ENCODE measurements at places on chromosomes 13 and 19.

DNA sequence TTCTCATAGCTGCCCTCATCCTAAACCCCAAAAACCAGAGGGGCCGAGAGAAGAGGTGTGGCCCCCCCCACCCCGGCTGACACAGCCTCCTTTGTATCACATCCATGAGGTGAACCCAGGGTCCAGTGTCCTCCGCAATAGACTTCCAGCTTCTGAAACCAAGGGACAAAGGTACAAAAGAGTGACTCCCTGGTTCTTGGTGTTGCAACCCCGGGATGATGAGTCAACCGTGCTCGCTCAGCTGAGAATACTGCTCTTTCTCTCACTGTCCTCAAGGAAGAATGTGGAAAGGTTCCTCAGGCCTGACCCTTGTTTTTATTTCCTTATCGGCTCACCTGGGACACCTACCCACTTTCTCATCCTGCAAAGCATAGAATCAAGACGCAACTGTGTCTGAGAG lies 5.5 kb downstream of the SLC15A1 start:
- DNase-seq, result no peak

- no peak for DNase-seq
These were observed 70.7 kb downstream of the SPACA7 start for GRCh38 chr13:112446867-112447266.

DNA sequence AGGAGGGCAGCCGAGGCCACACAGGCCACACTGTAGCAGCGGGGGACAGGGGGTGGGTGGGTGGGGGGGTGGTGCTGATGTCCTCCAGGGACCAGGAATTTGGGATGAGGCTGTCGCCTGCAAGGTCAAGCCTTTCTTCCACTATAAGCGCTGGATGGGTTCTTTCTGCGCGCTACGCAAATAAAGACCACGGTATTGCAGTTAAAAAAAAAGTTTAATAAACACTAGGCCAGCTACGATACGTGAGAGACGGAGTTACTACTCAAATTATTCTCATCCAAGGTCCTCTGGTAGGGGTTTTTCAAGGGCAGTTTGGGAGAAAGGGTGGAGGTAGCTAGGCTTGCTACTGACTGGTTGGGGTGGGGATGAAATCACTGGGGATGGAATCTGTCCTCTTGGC lies 508 bp upstream of the ZNF44 start:
- no peak for DNase-seq

DNA sequence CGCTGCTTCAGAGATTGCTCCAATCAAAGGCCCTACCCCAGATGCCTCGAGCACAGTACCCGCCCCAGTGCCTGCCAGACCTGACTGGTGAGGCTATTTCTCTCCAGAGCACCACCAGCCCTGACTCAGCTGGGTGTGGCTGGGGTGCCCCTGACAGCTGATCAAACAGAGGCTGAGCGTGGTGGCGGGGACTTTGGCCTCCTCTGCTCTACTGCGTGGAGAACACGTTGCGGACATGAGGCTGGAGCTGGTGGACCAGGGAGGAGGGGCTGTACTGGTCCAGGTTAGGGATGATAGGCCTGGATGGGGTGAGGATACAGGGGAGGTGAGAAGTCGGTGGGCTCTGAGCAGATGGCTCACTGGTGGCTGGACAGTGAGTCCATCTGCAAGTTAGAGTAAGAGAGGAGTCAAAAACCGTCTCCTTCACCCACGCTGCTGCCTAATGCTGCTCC lies 3.5 kb upstream of the DOCK6 start:
- DNase-seq, result no peak

DNA sequence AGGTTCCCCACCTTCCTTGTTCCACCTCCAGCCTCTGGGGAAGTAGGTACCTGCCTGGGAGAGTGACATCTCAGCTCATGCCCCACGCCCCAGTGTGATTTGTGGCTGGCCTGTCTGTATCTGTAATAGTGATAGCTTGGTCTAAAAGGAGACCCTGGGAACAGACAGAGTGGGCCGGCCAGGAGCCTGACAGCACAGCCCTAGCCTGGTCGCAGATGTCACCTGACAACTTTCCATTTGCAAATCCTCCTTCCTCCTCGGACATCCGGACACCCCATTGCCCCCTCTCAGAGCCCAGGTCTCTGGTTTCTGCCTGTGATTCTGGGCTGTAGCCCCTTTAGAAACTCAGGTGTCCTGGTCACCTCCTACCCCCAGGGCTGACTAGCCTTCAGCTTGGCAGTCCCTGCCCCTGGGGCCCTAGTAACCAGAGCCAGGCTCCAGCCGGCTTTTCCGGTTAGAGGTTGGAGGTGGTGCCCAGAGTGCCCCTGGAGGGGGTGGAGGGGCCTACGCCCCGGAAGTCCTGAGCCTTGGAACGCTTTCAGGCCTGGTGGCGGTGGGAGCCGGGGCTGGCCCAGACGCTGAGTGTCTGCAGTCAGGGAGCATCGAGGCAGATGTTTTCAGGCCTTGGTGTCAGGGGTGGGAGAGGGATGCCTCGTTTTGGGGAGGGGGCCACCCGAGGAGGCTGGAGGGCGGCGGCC lies 6.5 kb downstream of the LRRC8E start:
- no peak for DNase-seq

DNA sequence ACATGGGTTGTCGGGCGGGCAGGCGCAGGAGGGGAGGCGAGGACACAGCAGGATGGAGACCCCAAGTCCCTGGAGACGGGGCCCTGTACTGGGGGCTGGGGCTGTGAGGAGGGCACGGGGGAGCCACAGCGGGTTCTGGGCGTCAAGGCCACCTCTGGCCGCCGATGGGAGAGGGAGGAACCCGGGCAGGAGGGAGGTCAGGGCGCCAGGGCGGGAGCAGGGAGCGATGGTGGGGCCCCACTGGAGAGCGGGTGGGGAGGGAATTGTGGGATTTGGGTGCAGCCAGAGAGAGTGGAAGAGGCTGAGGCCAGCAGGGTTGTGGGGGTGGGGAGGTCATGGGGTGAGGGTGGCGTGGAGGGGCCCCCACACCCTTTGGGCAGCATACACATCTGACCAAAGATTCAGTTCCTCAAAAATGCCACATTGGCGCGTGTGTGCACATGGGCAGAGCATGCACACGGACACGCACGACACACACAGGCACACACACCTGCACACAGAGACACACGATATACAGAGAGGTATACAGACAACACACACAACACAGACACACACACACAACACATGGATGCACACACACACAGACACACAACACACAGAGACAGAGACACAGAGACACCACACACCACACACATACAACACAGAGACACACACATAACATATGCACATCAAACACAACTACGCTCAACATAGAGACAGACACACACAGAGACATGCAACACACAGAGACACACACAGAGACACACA lies 54.9 kb downstream of the AP1M1 start:
- no peak for DNase-seq

- no peak for DNase-seq
These were observed 1.5 kb upstream of the CEACAM5 start for GRCh38 chr19:41706741-41707501.

DNA sequence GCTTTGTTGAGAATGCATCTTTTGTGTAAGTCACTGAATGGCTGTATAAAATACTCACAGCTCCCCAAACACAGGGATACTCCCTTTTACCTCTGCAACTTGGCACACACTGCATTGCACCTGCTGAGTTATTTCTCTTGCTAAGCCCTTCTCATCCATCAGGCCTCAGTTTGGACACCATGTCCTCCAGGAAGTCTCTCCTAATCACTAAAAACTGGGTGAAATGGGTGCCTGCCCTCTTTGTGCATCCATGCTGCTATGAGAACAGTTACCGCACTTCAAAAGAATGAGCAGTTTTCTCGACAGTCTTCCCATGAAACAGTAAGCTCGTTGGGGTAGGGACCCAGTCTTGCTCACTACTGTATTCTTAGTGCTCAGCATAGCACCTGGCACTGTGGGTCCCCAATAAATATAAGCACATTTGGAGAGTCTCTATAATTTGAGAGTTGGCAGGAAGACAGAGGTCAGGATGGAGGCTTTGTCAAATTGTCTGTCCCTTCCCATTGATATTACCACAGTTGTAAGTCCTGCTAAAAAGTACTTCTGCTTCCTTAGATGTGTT lies 4.6 kb upstream of the SLC25A30 start:
- DNase-seq, result no peak

- no peak for DNase-seq
These were observed 195.5 kb downstream of the ZNF536 start for GRCh38 chr19:30567536-30568232.

GRCh38 chr19:19181488-19181998 lies 10.4 kb downstream of the BORCS8 start:
- no peak for DNase-seq

DNA sequence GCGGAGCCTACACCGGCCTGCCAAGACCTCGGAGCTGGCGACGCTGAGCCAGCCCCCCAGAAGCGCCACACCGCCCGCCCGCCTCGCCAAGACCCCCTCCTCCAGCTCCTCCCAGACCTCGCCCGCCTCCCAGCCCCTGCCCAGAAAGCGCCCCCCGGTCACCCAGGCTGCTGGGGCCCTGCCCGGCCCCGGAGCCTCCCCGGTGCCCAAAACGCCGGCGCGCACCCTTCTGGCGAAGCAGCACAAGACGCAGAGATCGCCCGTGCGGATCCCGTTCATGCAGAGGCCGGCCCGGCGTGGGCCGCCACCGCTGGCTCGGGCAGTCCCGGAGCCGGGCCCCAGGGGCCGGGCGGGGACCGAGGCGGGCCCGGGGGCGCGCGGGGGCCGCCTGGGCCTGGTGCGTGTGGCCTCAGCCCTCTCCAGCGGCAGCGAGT lies 10.2 kb downstream of the C19orf25 start:
- DNase-seq, result no peak

- DNase-seq, result no peak
These were observed 69.8 kb downstream of the KDM4B start for GRCh38 chr19:5038631-5039271.

- peak; percentile 69 for DNase-seq
These were observed 46.8 kb downstream of the COG3 start for GRCh38 chr13:45511310-45512097.
